ENCODE measurements at places on chromosomes 2 and 18. TPM values are rescaled to one million over a fixed set of nuclear protein-coding genes. Genes with fewer than 3 reads are reported as not detected.

GRCh38 chr18:49814147-49814499 lies 790 bp upstream of the ACAA2 start:
- H3K36me3 ChIP-seq, result no peaks in the 10 kb centered on the region
- peak overlapping the region; percentile 16 for H3K27ac ChIP-seq
- peak overlapping the region; percentile 86 for H3K4me3 ChIP-seq
- peaks cover 5% of the 10 kb centered on the region for H3K4me1 ChIP-seq
- no peak for DNase-seq
- H3K27me3 ChIP-seq, result no peaks in the 10 kb centered on the region

GRCh38 chr2:126662621-126663020 lies 6.7 kb downstream of the GYPC start:
- DNase-seq, result no peak
- H3K27ac ChIP-seq, result no peak overlapping the region
- H3K27me3 ChIP-seq, result no peaks in the 10 kb centered on the region
- no peak overlapping the region for H3K4me3 ChIP-seq
- peaks cover 38% of the 10 kb centered on the region for H3K4me1 ChIP-seq
- no peaks in the 10 kb centered on the region for H3K36me3 ChIP-seq

DNA sequence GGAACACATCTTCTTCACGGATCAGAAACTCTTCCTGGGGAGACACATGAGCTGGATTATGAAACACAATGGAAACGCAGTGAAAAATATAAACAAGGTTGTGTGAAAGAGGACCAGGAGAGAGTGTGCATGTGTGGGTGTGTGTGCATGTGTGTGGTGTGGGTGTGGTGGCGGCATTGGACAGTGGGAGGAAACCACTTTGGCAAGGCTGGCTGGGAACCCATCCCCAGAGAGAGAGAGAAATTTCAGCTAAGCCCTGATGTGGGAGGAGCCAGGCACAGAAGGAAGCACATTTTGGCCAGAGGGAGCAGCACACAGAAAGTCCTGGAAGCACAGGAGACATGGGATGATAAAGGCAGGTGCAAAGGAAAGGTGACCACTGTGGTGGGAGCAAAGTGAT lies 147.6 kb upstream of the COPS8 start:
- no peaks in the 10 kb centered on the region for H3K27me3 ChIP-seq
- no peak overlapping the region for H3K4me3 ChIP-seq
- H3K27ac ChIP-seq, result no peak overlapping the region
- no peaks in the 10 kb centered on the region for H3K4me1 ChIP-seq
- no peaks in the 10 kb centered on the region for H3K36me3 ChIP-seq

DNA sequence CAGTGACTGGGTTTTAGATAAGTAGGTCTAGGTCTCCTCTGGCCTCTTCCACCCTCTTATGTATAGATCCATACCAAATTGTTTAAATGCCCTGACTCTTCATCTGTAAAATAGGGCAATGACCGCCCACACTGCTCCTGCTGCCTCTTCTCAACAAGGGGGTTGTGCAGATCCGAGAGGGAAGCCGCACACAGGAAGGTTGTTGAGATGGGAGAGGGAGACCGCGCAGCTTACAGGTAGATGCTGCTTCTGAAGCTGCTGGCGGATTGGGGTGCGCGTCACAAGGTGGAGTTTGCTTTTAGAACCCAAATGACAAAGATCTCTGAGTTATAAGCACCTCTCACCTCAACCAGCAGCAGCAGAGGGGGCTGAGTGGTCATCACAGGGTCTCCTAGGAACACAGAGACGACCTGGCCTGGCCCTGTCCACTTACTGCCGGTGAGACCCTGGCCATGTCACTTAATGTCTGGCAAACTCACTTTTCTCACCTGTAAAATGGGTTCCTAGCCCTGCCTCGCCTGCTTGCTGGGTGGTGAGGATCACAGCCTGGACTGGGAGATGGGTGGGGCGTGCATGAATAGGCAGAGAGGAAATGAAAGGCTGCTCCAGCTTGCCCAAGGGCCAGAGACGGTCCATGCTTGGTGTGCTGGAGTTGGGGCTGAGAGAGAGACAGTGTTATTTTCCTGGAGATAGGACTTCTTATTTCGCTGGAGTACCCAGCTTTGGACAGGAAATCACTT lies 251.3 kb downstream of the EIPR1 start:
- H3K27ac ChIP-seq, result no peak overlapping the region
- no peak overlapping the region for H3K4me3 ChIP-seq
- no peak for DNase-seq
- H3K27me3 ChIP-seq, result no peaks in the 10 kb centered on the region
- no peaks in the 10 kb centered on the region for H3K4me1 ChIP-seq

GRCh38 chr18:44637210-44638033 lies 43.3 kb upstream of the SETBP1 start:
- no peaks in the 10 kb centered on the region for H3K4me1 ChIP-seq
- no peaks in the 10 kb centered on the region for H3K36me3 ChIP-seq
- H3K27me3 ChIP-seq, result no peaks in the 10 kb centered on the region
- H3K27ac ChIP-seq, result no peak overlapping the region

- no peaks in the 10 kb centered on the region for H3K36me3 ChIP-seq
- no peak overlapping the region for H3K27ac ChIP-seq
- H3K4me1 ChIP-seq, result no peaks in the 10 kb centered on the region
Observed at GRCh38 chr2:121898483-121898882, 143.0 kb downstream of the TSN start.

Gene TEX44
- total RNA-seq, result not detected

Gene PFN4
- 1.8 TPM for total RNA-seq

Gene PSTPIP2
- total RNA-seq, result 5.3 TPM

Gene MARCHF4
- total RNA-seq, result not detected

GRCh38 chr2:219165058-219165911 lies 4.5 kb downstream of the SLC23A3 start:
- peaks cover 8% of the 10 kb centered on the region for H3K4me1 ChIP-seq
- no peak overlapping the region for H3K27ac ChIP-seq
- no peak for DNase-seq
- no peak overlapping the region for H3K4me3 ChIP-seq
- no peaks in the 10 kb centered on the region for H3K27me3 ChIP-seq

Gene SCN3A
- total RNA-seq, result 0.41 TPM

Gene KATNAL2
- total RNA-seq, result 1.7 TPM

- DNase-seq, result no peak
- no peak overlapping the region for H3K27ac ChIP-seq
- H3K36me3 ChIP-seq, result no peaks in the 10 kb centered on the region
- no peaks in the 10 kb centered on the region for H3K27me3 ChIP-seq
- H3K4me1 ChIP-seq, result no peaks in the 10 kb centered on the region
Observed at GRCh38 chr2:206368933-206369569, 74.3 kb upstream of the ADAM23 start.
